Right cardiac atrium (tissue), 5 donors: ENCODE measurements at places on chromosomes 4 and X.

DNA sequence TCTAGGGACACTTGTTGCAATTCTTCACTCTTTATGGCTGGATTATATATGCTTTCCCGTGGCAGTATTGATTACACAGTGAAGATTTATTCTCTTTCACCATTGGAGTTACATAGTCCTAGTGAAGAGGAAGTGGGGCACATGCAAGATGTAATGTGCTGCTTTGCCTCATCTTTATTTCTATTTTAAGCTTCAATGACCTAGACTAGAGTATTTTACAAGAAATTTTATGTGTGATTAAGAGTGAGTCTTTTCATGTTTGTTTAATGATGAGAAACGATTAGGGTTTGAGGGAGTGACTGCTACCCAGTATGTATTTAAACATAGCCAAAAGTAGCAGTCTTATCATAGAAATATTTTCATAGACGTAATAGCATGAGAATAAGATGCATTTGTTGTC lies 30.8 kb downstream of the DIAPH2 start:
- DNase-seq = no peak

- DNase-seq = no peak
Measured at GRCh38 chrX:22575161-22575845, 302.6 kb downstream of the CBLL2 start.

DNA sequence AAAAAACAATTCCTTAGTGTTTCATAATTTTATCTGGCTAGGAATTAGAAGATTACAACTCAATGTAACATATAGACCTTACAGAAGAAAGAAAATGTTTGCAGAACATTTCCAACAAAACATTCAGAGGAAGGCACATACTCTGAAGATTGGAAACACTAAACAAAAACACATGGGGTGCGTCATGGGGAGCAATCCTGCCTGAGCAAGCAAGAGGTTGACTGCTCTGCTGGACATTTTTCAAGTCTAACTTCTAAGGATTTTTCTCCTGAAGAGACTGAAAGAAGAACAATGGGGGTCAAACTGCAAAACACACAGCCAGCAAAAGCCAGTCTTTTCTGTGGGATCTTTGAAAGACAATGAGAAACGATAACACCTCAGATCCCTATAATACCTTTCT lies 182.8 kb downstream of the GUCY2F start:
- DNase-seq = no peak

DNA sequence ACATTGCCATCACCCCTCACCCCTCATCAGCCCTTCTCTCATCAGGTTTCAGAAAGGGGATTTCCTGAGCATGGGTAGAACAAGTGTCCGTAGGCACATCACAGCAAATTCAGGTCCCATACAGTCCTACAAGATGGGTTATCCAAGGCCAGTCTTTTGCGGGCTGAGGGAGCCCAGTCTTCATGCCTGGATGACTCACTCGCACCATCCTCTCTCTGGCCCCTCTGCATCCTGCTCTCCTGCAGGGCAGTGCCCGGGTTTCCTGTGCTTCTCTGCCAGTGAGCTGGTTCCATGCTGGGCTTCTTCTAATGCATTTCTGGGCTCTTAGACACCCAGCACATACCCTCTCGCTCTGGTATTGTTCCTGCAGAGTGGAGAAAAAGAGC lies 7.3 kb upstream of the INTS6L start:
- DNase-seq = no peak

DNA sequence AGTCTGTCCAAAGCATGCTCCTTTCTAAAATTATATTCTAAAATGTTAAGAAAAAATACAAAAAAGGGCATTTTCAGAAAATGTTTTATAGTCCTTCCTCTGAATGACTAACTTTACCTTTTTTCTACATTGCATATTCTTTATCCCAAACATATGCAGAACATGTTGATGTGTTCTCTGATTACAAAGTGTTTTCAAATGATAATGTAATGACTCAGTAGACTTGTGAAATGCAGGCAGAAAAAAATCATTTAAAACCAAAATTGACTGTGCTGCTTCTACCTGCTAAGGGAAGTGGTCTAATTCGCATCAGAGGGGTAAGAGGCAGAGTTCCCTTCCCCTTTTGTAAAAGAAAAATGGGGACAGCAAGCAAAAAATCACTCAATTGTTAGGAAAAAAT lies 22.7 kb upstream of the YTHDC1 start:
- DNase-seq = no peak

- DNase-seq = no peak
Measured at GRCh38 chr4:75172551-75172950, 239.6 kb downstream of the PARM1 start.
